Thoracic aorta (tissue), 2 donors: ENCODE measurements at places on chromosomes 6 and 20.

GRCh38 chr20:20786428-20786827, 74.0 kb upstream of the RALGAPA2 start:
- DNase-seq = no peak

DNA sequence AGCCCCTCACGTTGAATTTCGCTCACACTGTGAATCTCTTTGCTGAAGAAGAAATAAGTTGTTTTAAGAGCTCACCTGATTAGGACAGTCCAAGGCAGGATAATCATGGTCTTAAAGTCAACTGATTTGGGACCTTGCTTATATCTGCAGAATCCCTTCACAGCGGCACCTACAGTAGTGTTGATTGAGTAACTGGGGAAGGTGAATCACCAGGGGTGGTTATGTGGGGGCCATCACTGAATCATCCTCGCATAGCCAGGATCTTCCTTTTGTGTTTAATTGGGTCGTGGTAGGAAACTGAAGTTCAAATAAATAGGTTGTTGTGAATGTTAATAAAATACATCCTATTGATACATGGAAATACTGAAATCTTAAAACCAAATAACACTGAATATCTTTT, 20.2 kb upstream of the MICA start:
- DNase-seq = no peak

DNA sequence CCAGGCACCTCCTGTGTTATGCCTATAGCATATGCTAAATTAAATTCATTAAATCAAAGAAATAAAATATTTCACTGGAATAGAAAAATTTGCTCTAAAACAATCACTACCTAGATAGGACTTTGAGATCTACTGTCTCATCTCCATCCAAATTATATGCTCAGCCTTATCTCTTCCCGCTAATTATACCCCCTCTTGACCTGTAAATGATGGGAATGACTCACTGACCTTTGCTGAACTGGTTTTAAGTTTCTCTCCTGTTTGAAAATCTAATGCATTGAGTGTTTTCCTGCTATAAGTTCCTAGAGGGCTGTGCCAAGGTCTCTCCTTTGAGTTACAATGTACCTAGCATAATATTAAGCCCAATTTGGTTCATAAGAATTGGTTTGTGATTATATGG, 110.1 kb downstream of the BMP2 start:
- DNase-seq = no peak

DNA sequence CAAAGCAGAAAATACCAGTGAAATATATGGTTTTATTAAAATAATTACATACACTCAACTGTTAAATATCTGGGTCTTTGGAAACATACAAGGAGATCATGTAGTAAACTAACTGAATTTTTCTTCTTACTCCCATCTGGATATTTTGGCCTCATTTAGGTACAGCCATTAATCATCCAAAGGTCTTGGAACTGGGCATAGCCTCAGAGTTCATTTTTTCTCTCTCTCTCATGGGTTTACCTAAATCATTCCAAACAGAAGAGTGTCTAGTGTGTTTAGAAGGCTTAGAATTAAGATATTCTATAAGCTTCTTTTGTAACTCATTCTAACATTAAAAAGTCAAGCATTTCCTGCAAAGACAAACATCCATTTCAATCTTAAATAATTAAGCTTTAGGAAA, 79.4 kb downstream of the HMGCLL1 start:
- DNase-seq = no peak

DNA sequence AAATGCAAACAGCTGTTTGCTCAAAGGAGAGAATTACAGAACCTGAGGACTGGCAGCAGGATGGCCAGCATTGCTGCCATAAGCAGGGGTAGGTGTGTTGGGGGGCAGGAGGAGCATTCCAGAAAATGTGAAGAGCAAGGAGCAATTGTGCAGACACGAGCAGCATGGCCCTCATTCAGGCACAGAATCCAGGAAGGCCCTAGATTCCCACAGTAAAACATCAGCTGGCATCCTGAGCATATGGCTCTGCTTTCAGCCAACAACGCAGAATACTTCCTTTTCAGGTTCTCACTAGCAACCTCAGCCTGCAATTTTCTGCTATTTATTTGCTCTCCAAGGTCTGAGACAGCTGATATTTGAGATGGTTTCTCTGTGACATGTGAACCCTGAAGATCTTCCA, 243.4 kb upstream of the POU3F2 start:
- DNase-seq = no peak
